ENCODE measurements at places on chromosomes 4 and X.

DNA sequence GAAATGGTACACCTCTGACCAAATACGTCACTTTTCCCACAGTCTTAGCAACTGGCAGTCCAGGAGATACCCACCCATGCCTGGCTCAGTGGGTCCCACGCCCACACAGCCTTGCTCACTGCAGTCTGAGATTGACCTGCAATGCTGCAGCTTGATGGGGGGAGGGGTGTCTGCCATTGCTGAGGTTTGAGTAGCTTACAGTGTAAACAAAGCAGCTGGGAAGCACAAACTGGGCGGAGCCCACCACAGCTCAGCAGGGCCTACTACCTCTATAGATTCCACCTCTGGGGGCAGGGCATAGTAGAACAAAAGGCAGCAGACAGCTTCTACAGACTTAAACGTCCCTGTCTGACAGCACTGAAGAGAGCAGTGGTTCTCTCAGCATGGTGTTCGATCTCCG, 52.7 kb downstream of the AMER1 start:
- no peak for DNase-seq
- H3K4me3 ChIP-seq = no peak overlapping the region
- H3K4me1 ChIP-seq = no peaks in the 10 kb centered on the region
- no peaks in the 10 kb centered on the region for H3K27me3 ChIP-seq

DNA sequence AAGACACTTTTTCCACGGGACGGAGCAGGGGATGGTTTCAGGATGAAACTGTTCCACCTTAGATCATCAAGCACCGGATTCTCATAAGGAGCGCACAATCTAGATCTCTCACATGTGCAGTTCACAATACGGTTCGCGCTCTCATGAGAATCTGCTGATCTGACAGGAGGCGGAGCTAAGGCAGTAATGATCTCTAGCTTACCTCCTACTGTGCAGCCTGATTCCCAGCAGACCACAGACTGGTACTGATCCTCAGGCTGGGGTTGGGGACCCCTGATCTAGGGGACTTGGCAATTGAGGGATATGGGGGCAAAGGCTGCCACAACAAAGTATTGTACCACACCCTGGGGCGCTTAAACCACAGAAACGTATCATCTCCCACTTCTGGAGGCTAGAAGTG, 25.7 kb downstream of the ZNF185 start:
- peaks cover 9% of the 10 kb centered on the region for H3K4me1 ChIP-seq
- no peaks in the 10 kb centered on the region for H3K36me3 ChIP-seq
- DNase-seq = no peak
- no peak overlapping the region for H3K27ac ChIP-seq

- no peaks in the 10 kb centered on the region for H3K36me3 ChIP-seq
- H3K27ac ChIP-seq = no peak overlapping the region
- no peak for DNase-seq
- H3K27me3 ChIP-seq = no peaks in the 10 kb centered on the region
- no peak overlapping the region for H3K4me3 ChIP-seq
- no peaks in the 10 kb centered on the region for H3K4me1 ChIP-seq
Observed at GRCh38 chrX:17994429-17994828, 133.3 kb upstream of the RAI2 start.

DNA sequence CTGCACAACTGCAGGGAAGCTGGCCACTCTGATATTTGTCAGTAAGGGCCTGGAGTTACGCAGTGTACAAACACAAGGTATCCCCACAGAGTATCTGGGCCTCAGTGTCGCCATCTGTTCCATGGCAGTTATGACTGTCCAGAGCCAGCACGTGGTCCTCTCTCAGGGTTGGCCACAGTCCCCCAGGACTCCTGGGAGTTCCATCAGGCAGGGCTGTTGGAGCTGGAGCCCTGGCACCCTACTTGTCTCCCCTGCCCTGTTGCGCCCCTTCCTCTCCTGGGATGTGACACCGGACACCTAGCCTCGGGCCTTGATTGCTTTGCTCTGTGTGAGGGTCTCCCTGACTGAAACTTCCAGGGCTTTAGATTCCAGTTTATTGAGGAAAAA, 8.4 kb downstream of the HTRA3 start:
- H3K27me3 ChIP-seq = peaks cover 7% of the 10 kb centered on the region
- no peak overlapping the region for H3K4me3 ChIP-seq
- no peaks in the 10 kb centered on the region for H3K36me3 ChIP-seq

DNA sequence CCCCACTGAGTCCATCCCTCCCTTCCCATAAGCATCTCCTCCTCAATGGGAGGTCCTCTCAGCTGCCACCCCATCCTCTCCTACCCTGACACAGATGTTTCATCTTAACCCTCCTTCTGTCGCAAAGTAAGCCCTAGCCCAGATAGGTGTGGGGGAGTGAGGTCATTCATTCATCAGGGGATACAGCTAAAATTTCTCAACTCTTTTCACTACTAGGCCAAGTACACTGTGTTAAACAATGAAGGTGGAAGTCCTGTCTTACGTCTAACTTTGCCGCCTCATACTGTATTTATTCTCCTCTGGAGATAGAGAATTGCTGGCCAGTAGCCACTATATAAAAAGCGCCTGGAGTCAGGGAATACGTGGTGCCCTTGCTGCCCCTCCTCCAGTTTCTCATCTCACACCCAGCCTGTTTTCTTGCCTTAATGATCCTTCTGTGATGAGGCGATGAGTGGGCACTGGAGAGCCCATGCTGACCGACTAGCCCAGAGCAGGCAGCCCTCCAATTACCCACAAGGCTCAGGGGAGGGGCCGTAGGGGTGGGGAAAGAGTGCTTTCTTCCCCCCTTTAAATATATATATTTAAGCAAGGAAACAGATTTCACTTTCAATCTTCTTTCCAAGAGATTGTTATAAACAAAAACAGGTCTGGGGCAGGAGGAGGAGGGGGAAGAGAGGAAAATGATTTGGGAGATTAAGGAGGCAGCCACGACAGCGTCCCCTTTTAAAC, 149.5 kb downstream of the PJA1 start:
- no peaks in the 10 kb centered on the region for H3K4me1 ChIP-seq
- no peaks in the 10 kb centered on the region for H3K27me3 ChIP-seq
- no peak for DNase-seq
- H3K27ac ChIP-seq = no peak overlapping the region

Data from activated CD4-positive, alpha-beta T cell treated with anti-CD3 and anti-CD28 coated beads for 36 hours (primary cell).